Non-pigmented ciliary epithelial cell (primary cell): ENCODE measurements at places on chromosomes 1 and 21.

DNA sequence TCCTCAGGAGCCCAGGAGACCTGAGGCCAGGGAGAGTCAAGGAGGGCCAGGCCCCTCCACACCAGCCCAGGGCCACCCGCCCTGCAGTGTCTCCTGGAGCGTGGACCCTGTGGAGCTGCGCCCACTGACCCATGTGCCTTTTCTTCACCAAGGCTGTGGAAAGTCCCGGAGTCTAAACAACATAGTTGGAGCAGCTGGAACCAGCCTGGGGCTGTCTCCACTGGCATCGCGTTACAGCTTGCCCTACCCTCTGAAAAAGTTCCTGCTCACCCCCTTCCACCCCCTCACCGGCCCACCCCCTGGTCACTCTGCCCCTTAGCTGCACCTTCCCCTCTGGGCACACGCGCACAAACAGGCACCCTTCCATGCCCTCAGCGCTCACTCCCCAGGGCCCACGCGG lies 18.3 kb downstream of the KCNC4 start:
- DNase-seq, result no peak

DNA sequence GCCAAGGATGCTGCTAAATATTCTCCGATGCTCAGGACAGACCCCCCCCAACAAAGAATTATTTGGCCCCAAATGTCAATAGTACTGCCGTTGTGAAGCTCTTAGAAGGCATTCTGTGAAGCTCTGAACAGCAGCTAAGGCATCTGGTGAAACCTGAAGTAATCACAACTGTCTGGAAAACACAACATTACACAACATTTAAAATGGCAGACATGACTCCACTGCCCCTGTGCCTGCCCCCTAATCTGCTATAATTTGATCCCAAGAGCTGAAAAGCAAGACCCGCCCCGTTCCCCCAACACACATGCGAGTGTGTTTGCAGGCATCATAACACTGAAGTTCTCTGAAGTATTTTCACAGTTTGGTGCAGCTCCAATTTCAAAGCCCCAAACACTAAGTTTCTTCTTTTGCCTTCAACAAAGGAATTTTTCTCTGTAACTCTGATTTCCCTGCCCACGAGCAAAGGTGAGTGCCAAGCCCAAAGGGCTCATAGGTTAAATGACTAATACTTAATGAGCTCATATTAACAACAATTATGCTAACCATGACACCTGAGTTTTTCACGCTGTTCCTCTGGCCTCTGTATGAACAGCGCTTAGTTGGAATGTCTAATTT lies 129.2 kb downstream of the CLIC6 start:
- DNase-seq, result no peak

DNA sequence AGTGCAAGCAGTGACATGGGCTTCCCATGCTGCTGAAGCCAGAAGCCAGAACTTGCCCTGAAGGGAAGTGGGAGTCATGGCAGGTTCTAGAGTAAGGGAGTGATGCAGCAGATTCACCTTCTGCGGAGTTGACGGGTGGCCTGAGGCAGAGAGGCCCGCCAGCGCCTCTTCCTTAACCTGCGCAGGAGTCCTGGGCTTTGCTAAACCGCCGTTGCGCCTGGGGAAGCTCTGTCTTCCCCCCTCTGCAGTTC lies 67.3 kb downstream of the OBSCN start:
- DNase-seq, result no peak

DNA sequence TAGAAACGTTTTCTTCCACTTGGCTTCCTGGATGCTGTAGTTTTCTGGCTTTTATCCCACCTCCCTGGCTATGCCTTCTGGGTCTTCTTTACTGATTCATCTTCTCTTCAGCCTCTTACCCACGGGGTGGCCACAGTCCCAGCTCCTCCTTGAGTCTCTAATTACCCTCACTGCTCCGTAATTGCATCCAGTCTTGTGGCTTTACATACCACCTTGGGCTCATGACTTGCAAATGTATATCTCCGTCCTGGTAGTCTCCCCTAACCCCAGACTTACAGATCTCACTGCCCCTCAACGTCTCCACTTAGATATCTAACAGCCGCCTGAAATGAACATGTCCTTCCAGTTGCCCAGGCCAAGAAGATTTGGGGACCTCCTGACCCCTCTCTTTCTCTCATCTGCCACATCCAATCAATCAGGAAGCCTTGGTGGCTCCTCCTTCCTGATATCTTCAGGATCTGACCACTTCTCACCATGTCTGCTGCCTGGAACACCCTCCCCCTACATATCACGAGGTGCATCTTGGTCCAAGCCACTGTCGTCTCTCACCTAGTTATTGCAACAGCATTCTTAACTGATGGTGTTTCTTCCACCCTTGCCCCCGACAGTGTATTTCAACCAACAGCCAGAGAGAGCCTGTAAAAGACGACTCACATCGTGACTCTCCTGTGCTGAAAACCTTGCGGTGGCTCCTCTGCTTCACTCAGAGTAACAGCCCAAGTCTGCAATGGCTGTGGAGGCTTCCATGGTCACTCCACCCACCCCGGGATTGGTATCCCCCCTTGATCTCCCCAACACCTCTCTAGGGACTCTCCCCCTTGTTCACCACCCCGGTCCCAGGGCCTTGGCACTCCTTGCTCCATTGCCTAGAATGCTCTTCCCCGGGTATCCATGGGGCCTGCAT lies 219.0 kb upstream of the POU3F1 start:
- DNase-seq, result no peak

DNA sequence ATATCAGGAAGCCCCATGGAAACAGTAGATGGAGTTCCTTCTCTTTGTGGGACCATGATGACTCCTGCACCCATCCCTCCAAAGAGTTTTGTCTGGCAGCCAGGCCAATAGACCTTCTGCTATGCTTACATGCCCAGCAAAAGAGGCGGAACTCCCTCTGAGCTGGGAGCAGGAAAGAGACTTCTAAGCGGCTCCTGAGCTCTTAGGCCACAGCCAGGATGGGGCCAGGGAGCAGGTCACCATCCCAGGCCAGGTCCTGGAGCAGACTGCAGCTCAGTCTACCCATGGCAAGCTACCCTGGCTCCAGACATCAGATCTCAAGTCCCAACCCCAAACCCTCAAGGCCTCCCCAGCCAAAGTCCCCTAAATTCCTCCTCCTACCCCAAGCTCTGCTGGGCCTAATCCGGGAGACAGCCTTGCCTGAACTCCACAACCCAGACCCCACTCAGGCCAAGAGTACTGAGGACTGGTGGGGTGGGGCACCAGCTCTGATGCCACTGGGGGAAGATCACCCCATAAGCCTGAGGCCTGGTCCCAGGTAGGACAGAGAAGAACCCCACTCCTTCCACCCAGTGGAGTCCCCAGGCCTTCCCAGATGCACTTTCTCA lies 387.9 kb downstream of the MATN1 start:
- DNase-seq, result no peak

GRCh38 chr21:41926117-41926806 lies 27.6 kb downstream of the C2CD2 start:
- DNase-seq, result no peak

GRCh38 chr1:89279011-89279466 lies 6.4 kb upstream of the GBP5 start:
- no peak for DNase-seq

DNA sequence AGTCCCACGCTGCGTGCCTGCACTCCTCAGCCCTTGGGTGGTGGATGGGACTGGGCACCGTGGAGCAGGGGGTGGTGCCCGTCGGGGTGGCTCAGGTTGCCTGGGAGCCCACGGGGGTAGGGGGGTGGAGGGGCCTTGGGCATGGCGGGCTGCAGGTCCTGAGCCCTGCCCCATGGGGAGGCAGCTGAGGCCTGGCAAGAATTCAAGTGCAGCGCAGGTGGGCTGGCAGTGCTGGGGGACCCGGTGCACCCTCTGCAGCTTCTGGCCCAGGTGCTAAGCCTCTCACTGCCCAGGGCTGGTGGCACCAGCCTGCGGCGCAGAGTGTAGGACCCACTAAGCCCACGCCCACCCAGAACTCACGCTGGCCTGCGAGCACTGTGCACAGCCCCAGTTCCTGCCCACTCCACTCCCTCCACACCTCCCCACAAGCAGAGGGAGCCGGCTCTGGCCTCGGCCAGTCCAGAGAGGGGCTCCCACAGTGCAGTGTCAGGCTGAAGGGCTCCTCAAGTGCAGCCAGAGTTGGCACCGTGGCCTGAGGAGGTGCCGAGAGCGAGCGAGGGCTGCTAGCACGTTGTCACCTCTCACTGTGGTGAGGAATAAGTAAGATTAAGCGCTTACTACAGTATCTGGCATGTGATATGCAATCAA lies 12.8 kb downstream of the TNNI3K start:
- no peak for DNase-seq

GRCh38 chr1:185880779-185881333 lies 146.7 kb downstream of the HMCN1 start:
- no peak for DNase-seq
